ENCODE measurements at places on chromosomes 4 and X.

DNA sequence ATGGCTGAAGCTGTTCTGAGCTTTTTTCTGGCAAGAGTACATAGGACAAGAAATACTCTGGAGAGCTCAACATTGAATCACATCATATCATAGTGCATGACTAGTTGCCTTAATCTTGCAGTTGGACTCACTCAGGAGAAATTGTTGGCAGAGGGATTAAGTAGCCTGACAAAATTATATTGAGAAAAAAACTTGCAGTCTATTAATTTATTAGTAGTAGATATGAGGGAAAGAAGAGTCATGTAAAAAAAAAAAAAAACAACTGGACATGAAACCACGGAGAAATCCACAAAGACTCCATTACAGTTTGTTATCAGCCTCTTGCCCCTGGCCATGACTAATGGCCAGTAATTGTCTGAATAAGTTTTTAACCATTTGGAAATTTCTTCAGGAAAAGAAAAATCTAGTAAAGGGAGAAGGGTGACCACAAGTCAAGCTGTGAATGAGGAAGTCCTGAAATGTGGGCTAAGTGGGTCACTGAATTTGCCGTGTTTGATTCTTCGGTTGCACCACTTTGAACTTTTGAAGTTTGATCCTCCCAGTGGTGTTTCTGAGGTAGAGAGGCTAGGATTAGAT, 45.6 kb downstream of the FHL1 start:
- DNase-seq: no peak

- no peak for DNase-seq
These were observed 130.8 kb downstream of the CPZ start for GRCh38 chr4:8723222-8723980.

GRCh38 chr4:184895012-184895695, 69.4 kb upstream of the ACSL1 start:
- DNase-seq: no peak

DNA sequence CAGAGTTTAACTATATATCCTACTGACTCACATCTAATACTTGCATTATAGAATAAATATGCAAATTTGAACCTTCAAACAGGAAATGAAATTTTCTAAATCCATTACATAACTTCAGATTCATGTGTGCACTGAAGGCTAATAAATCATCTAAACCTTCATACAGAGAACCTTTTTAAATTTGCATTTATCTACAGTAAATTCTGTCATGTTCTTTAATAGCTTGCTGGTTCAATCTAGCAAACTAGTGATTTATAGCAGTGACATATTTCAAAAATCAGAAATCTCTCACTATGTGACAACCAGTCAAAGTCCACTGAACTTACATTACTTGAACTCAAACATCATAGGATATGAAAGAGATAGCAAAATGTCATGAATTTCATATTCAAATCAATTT, 65.1 kb downstream of the LRBA start:
- DNase-seq: no peak

DNA sequence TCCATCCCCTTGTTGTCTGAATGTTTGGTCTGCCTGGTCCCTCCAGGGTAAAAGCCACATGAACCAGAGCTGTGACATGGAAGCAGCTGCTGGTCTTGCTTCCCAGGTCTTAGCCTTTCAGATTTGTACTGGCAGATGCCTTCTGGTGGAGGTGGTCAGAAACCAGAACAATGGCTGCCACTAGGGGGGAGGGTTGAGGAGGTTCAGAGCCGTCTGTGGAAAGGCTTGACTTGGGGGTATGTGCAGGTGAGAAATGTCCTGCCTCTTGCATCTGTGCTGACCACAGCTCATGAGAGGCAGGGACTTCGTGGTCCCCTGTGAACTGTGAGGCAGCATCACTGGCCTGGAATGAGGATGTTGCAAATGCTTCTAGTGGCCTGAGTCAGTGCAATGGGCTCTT, 144.2 kb upstream of the WDR1 start:
- no peak for DNase-seq

DNA sequence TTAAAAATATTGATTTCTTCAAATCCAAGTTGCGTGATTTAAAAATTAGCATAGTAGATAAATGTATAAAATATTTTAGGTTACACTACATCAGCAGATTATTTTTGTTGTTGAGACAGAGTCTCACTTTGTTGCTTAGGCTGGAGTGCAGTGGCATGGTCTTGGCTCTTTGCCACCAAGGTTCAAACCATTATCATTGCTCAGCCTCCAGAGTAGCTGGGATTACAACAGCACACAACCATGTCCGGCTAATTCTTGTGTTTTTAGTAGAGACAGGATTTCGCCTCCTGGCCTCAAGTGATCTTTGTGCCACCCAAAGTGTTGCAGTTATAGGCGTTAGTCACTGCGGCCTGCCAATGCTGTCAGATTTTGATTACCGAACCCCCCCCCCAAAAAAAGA, 1390.5 kb upstream of the TENM3 start:
- DNase-seq: no peak

DNA sequence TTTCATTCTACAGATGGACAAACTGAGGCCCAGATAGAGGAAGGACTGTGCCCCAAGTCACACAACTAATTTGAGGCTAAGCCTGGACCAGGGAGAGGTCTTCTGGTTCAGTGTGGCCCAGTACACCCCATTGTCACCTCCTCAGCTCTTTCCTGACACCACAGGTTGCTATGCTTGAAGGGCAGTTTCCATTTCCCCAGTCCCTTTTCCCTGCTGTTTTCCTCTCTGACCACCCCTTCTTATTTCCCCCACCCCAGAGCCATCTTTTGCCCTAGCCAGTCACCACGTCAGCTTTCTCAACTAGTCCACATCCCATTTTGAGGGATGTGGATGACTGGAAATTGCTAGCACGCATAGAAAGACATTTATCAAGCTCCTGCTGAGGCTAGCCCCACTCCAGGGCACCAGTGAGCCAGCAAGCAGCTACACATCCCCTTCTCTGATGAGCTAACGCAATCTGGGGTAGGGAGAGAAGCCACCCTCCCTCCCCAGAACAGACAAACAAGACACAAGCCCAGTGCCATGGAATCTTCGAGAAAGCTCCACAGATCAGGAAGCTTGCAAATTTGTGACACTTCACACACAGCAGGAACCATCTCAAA, 1.3 kb downstream of the GABRE start:
- no peak for DNase-seq

DNA sequence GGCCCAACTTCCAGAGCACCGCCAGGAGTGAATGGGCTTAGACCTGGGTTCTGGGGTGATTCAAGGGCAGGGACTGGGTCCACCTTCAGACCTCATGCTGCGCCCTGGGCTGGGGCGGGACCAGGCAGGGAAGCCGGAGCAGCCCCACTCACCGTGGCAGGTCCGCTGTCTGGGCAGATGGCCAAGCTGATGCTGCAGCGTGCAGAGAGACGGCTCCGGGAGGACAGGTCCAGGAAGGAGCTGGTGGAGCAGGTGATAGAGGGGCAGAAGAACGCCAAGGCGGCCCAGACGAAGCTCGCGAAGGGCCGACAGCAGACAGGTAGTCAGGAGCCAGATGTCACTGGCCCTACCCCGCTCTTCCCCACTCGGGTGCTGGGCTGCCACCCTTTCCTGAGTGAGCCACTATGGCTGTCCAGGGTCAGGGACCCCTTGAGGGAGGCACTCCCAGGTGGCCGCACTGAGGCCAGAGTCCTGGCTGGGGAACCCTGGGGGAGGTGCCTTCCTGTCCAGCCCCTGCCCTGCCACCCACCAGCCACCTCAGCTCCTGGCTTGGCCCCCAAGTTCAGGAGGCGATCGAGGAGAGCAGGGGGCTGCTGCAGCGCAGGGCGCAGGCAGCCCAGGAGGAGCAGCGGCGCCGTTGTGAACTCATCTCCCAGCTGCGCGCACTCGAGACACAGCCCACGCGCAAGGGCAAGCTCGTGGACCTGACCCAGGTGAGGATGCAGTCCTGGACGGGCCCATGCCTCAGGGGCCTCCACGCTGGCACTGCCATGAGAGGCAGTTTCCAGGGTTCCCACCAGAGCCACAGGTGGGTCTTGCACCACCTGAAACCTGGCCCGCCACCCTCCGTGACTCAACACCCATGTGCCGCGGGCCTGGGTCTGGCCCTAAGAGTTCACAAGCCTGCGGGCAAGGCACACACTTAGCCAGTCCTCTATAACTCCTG, 10.1 kb upstream of the RNF4 start:
- no peak for DNase-seq

DNA sequence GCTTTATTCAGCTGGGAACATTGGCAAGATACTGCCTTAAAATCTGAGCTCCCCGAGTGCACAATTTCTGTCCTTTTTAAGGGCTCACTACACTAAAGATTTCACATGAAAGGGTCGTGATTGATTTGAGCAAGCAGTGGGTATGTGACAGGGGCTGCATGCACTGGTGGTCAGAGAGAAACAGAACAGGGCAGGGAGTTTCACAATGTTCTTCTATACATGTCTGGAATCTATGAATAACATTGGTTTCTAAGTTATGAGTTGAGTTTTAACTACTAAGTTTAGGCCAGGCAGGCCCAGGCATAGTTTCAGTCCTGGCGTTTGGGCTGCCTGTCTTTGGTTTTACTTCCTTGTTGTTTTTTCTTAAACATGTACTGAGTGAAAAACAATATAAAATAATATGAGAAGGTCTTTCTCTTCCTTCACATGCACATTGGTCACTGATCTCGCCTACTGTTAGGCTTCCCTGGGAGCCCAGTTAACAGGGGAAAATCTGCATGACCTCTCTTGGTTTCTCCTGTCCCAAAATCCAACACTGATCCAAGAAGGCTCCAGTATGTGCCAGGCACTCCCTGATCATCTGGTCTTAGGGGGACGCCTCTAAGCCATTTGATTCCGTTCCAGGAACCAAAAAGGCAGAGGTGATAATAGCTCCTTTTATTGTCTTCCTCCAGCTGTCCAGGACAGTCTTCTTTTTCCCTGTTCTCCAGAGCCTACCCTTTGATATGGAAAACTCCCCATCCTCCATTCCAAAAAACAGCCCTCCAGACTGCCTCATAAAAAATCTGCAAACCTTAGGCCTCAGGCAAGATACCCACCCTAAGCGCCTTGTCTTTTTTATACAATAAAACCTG, at the start of gene UGT2B17:
TSS of gene UGT2B17 (minus strand) at position 51 of the 854 bp plus-strand sequence. CDS start 7,838 bp downstream, outside the sequence.
- no peak for DNase-seq

- DNase-seq: no peak
These were observed 63.5 kb upstream of the WDR17 start for GRCh38 chr4:176002007-176002613.

GRCh38 chr4:81466841-81467671, 4.7 kb downstream of the RASGEF1B start:
- peak; percentile 73 for DNase-seq

DNA sequence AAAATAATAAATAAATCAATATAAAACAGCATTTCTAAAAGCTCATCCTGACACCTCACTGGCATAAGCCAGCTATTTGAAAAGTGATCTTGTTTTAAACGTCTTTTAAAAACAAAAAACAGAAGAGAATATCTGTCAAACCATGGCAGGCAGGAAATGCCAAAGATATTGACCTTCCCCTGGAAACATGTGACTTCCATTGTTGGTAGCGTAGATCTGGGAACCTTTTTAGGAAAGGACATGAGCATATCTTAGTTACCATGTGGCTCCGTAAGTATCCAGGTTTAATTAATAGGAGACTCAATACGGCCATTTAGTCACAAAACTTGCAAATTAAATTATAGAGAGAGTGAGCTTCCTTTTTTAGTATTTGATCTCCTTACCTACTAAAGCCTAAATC, 83.0 kb upstream of the KLHL4 start:
- no peak for DNase-seq

GRCh38 chr4:71113294-71113693, 119.8 kb downstream of the DCK start:
- no peak for DNase-seq

DNA sequence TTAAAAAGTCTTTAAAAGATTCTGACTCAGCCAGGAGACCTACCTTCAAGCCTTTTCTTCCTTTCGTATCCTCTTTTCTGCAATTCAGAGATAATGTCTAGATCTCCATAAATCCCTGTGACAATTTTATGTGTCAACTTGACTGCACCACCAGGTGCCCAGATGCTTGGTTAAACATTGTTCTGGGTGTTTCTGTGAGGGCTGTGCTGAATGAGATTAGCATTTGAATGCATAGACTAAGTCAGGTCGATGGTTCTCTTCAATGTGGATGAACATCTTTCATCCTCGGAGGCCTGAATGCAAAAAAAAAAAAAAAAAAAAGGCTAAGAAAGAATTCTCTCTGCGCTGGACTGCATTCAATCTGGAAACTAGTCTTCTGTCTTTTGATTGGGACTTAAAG, 1082.7 kb downstream of the NLGN4X start:
- no peak for DNase-seq

DNA sequence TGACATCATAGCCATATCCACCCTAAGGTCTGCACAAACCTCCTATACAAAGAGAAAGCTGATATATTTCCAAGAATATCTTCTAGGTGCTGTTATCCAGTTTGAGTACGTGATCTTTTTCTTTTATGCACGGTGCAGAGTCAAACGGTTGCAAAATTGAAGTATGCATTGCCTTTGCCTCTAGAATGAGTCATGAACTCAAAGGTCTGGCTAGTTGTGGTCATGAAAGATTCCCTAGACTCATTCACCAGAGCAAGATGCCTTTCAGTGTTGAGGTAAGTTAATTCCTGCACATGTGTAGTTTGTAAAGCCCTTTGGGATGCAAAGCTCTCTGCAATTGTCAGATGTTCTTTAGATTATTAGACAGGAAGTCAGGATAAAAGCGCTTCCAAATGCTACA, 704.4 kb downstream of the PCDH19 start:
- no peak for DNase-seq

DNA sequence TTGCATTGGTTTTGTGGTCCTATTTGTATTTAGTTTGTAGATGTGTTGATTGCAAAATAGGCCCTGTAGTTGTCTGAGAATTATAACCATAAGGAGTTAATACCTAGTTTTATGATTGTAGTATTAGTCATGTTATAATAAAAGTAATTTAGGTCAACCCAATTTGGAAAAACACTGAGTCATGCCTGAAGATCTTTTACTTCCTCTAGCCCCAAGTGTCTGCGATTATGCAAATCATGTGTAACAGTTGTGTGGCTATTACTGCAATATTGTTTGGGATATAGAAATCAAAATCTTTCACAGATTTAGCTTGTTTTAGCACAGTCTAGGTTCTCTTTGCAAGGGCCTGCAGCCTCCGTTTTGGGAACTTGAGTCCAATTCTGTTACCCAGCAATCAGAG, 12.6 kb downstream of the SRD5A3 start:
- no peak for DNase-seq

- no peak for DNase-seq
These were observed 564.5 kb downstream of the TRAM1L1 start for GRCh38 chr4:116520886-116521285.

DNA sequence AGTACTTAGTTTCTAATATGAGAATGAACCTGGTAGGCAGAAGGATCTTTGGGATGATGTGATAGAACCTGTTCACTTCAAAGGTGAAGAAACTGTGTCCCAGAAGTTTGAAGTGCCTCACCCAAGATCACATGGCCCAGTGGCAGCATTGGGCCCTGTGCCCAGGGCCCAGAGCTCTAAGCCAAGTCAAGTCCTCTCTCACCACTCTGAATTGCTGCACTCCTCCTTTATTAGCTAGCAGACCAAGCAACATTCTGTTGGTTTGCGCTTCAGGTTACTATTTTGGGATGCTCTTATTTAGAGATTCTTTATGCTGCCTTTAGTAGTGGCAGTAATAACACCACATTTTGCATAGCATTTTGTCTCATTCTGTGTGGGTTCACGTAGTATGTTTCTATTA, 82.7 kb downstream of the PARM1 start:
- no peak for DNase-seq
